ENCODE measurements at places on chromosomes 11 and 22.

DNA sequence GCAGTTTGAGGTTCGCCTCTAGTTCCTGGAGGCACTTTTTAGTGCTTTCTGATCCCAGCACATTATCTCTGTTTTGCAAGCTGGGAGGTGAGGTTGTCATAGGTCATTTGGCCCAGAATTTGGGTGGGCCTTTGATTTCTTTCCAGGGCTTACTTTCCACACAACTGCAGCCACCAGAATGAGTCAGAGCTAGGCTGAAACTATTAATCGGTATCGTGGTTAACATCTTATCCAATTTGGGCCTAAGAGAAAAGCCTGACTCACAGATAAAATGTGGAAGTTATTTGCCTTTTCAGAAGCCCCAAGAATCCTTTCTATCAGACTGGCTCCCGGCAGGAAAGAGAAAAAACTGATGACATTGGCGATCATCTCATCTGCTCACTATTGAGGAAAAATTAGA lies 166.4 kb downstream of the KIRREL3 start:
- DNase-seq, result no peak

GRCh38 chr11:63841554-63841953 lies 2.6 kb downstream of the MARK2 start:
- no peak for DNase-seq

DNA sequence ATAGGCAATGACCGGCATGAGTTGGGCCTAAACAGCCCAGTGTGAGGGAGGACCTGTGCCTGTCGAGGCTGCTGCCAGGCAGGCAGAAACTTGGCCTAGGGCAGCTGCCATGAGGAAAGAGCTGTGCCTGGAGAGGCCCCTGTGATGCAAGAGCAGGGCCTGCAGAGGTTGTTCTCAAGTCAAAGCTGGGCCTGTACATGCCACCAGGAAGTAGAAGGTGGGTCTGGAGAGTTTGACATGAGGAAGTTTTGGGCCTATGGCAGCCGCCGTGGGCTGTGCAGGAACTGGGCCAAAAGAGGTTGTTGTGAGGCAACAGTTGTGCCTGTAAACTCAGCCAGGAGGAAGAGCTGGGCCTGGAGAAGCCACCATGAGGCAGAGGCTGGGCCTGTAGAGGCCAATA lies 43.2 kb downstream of the OR4C45 start:
- DNase-seq, result no peak

- DNase-seq, result peak; percentile 6
These were observed 1.7 kb upstream of the LRRC4C start for GRCh38 chr11:41461057-41461681.

DNA sequence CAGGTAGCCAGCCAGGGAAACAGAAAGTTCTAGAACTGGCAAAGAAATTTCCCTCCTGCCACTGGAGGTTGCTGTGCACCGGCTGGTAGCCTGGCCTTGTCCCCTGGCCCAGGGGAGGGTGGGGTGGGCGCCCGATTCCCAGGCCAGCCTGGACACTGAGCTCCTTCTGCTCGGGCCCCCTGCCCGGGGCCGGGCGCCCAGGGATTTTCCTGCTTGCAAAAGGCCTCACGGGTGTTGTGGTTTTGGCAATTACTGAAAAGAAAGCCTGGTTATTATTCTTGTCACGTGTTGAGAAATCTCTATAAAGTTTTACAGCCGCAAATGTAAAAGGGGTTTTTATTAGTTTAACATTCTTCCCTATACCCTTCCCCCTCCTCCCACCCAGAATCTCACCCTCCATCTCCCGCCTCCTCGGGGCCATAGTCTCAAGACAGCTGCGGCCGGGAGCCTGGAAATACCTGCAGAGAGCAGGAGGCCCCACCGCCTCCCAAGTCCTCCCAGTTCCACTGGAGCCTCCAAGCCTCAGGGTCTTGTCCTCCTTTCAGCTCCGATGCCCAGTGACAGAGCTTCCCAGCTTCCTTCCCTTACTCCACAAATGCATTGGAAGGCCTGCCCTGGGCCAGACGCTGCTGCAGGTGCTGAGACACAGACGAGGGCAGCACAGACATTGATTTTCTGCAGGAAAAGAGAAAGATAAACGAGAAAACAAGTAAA lies 1515.6 kb downstream of the TBC1D22A start:
- DNase-seq, result no peak

DNA sequence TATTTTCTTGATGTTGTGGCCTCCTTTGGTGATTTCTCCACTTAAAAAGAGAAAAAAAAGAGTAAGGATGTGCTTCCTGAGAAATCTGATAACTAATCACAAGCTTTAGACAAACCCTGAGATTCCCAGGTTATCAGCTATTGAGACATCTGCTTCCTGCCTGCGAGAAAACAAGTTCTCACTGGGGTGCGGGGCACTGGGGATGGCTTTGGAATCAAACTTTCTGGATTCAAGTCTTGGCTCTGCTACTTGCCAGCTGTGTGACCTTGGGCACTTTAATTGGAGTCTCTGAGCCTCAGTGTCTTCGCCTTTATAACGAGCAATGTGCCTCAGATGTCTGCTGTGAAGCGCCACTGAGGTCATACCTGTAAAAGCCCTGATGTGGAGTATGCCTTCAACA lies 152.5 kb upstream of the NAV2 start:
- DNase-seq, result no peak

DNA sequence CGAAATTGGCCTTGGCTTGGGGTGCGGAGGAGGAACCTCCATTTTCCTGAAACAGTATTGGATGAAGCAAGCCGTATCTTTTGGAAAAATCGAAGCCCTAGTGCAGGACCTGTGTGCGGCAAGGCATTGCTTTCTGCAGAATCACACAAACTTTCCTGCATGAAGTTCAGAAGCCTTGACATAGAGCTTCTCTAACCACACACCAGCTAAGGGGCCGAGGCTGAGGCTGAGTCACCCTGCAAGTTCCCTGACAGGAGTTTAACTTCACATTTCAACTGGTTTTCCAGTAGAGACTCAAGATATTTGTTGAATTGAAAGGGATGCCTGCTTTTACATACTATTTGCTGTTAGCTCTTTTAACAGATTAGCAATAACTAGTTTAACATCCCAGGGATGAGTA lies 67.8 kb downstream of the TCF20 start:
- DNase-seq, result peak; percentile 58

GRCh38 chr22:27302501-27302900 lies 499.1 kb downstream of the MN1 start:
- no peak for DNase-seq

GRCh38 chr11:111137846-111138245 lies 107.7 kb upstream of the POU2AF2 start:
- no peak for DNase-seq

GRCh38 chr11:69640260-69640994 lies 529 bp upstream of the CCND1 start:
- DNase-seq, result no peak

DNA sequence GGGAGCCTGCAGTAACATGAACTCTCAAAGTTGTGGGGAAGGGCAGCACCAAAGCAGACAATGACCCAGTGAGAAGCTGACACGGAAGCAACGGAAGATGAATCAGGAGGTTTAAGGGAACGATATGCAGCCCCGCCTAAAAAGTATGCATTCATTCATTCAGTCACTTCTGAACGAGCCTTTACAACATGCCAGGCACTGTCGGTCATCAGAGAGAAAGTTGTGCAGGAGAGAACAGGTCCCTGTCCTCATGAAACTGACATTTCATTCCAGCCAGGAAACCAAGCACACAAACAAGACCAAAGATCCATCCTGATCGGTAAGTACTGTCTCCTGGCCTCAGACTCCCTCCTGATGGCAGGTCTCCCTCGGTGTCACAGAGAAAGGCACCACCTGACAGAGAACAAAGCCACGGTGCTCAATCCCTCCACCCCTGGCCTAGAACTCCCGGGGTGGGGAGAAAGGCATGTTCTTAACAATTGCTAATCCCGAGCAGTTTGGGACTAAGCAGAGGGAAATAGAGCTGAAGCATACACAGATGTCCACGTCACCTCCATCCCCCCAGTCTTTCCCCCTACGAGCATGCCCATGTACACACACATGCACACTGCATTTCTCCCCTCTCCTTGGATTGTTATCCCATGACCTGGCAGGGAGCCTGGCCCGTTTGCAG lies 49.3 kb downstream of the LRFN4 start:
- no peak for DNase-seq

DNA sequence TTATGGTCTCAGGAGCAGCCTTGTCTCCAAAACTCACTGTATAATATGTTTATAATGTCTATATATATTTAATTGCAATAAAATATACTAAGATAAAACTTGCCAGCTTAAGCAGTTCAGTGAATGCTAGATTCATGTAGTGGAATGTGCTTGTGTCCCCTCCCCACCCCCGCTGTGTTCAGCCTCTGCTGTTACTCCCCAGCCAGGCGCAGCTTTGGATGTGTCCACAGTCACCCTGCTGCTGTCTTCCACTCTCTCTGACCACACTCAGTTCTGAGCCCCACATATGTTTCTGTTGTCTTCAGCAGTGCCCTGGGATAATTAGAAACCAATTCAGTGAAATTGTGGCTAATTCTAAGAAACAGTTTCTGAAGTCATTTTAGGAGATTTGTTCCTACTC lies 52.2 kb downstream of the PPFIA1 start:
- DNase-seq, result no peak

DNA sequence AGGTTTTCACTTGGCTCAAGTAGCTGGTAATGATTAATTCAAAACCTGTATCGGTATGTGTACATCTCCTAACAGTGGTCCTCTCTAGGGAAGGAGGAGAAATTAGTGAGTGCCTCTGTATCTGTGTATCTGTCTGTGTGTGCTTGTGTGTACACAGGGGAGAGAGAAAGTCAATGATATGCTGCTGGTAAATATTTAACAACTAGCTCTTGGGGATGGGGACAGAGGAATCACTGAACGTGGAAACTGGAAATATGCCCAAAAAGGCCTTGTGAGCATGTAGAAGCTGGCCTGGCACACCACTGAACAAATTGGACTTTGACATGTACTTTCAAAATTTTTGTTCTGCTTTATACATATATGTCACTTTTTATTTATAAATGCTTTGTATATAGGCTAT lies 214.0 kb upstream of the SYN3 start:
- no peak for DNase-seq

DNA sequence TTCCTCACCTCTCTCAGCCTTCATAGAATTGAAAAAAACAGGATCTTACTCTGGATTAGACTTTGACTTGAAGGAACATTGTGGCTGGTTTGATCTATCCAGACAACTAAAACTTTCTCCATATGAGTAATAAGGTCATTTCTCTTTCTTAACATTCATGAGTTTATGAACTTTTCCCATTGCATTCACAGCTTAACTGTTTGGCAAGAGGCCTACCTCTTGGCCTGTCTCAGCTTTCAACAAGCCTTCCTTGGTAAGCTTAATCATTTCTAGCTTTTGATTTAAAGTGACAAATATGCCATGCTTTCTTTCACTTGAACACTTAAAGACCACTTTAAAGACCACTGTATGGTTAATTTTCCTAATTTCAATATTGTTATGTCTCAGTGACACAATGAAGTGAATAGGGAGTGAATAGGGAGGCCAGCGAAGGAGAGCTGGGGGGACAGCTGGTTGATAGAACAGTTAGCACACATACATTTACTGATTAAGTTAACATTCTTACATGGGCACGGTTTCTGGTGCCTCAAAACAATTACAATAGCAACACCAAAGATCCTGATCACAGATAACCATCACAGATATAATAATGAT lies 17.0 kb downstream of the IMMP1L start:
- DNase-seq, result no peak

GRCh38 chr22:41446057-41446501 lies 522 bp downstream of the TOB2 start:
- peak; percentile 8 for DNase-seq

DNA sequence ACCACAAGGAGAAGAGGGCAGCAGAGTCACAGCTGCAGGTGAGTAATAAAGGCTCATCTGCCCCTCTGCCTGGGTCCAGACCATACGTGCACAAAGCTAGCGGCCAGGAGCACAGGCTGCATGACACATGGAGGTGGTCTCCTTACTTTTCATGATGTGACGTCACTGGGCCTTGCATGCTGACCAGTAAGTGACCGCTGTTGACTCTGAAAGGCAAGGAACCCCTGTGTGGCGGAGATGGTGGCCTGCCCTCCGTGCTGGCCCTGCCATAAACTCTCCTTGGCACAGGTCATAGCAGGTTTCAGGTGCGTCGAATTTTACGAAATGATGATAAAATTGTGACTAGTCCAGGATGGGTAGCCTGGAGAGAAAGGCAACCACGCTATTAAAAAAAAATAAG lies 7.6 kb upstream of the PARVG start:
- DNase-seq, result no peak

- no peak for DNase-seq
These were observed 11.1 kb upstream of the OSM start for GRCh38 chr22:30277547-30278344.

GRCh38 chr22:50025993-50026392 lies 13.4 kb upstream of the IL17REL start:
- DNase-seq, result no peak

- no peak for DNase-seq
These were observed 162.5 kb downstream of the CEP164 start for GRCh38 chr11:117489999-117490679.

DNA sequence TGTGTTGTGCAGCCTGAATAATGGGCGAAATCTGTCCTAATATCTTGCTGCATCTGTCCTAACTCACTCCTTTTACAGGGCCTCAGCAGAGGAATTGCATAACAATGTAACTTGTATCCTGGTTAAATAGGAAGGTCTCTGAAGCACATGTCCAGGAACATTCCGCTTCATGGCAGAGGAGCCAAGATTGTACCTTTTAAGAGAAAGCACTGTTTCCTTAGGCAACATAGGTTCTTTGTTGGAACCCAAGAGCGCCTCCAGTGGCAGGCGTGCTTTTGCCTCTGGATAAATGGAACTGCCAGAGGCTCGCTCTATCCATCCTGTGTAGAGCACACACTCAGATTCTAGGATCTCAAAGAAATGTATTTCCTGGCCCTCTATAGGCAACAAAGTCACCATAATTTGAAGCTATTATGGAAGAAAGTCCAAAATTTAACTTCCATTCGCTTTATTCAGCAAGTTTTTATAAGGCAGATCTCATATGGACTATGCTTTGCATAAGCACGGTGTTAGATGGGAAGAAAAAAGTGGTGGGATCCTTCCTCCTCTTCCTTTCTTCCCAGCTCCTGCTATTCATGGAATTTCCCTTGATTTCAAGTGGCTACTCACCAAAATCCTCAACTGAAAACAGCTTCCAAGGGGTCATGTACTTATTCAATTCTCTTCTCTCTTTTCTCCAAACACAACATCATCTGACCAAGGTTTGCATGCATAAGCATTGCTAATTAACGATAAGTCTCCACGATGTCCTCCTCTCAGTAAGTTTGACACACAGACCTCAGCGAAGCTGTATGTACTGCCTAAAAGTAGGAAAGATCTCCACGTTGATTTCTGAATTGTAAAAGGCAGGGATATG lies at the start of gene BLID:
Gene BLID, minus strand, starts transcription at position 692 of the 856 bp plus-strand sequence. Its CDS starts 293 bp downstream, at position 399.
- DNase-seq, result no peak

DNA sequence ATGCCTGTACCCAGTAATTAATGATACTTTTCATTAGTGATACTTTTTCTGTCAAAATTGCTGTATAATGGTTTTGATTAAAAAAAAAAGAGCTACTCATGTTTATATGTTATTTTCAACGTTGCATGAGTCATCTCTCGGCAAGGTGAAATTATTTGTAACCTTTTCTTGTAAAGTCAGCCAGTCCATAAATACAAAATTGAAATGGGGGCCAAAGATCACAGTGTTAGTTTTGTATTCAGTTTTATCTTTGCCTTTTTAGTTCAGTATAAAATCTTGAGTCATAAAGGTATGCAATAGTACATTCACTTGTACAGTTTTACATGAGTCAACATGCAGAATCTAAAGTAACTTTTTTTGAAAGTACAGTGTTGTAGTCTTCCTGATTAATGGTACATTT lies 4.3 kb downstream of the ARHGEF12 start:
- no peak for DNase-seq

- no peak for DNase-seq
These were observed 101.6 kb upstream of the RTL6 start for GRCh38 chr22:44599500-44600140.

All from activated CD4-positive, alpha-beta T cell treated with anti-CD3 and anti-CD28 coated beads, Interleukin-2, Interleukin-4, amounts not matched to agents 100 ng/mL and 50 ng/mL, durations not matched to agents 16 hours and 8 hours (primary cell).